H1 (cell line): ENCODE measurements at places on chromosomes 5 and 9. TPM values are rescaled to one million over a fixed set of nuclear protein-coding genes. Genes with fewer than 3 reads are reported as not detected.

The ZBTB43 gene
- total RNA-seq = 16.7 and 18.7 TPM in 2 replicates

- no peak for DNase-seq
Observed at GRCh38 chr5:52876456-52876855, 88.7 kb downstream of the ITGA1 start.

GRCh38 chr5:138527170-138527569, 15.9 kb downstream of the ETF1 start:
- no peak for DNase-seq

DNA sequence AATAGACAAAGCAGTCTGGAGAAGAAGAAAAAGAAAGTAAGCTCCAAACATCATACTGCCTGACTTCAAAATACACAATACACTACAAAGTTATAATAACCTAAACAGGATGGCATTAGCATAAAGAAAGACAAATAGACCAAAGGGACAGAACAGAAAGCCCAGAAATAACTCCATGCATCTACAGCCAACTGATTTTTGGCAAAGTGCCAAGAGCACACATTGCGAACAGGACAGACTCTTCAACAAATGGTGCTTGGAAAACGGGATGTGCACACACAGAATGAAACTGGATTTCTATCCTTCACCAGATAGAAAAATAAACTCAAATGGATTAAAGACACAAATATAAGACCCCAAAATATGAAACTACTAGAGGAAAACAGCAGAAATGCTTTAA, 66.6 kb upstream of the SPATA31E1 start:
- no peak for DNase-seq

GRCh38 chr5:76422742-76423141, 19.7 kb downstream of the IQGAP2 start:
- no peak for DNase-seq

The PHF24 gene
- total RNA-seq = 0.35 and 1.0 TPM in 2 replicates

GRCh38 chr9:35540315-35540714, 50.4 kb downstream of the RUSC2 start:
- no peak for DNase-seq

- DNase-seq = no peak
Observed at GRCh38 chr9:20373263-20373662, 249.0 kb downstream of the MLLT3 start.

- DNase-seq = no peak
Observed at GRCh38 chr5:78280261-78280660, 14.2 kb downstream of the AP3B1 start.

DNA sequence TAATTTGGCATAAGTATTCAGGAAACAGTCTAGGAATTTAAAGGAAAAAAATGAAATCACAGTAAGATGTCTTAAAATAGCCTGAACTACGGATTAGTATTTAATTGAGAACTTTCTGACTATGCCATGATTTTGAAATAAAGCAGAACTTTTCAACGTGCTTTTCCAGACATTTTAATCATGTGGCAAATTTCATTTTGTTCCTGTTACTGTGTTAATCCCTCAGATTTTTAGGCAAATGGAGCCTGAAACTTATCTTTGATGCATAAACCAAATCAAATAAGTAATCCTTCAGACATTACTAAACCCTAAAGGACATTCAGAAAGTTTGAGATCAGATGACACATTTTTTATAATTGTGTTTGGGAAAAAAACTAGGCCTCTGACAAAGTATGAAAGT, 75.7 kb downstream of the FBN2 start:
- DNase-seq = no peak

- no peak for DNase-seq
Observed at GRCh38 chr9:98986866-98987651, 43.4 kb downstream of the COL15A1 start.

- no peak for DNase-seq
Observed at GRCh38 chr5:175819090-175819425, 52.3 kb upstream of the CPLX2 start.

DNA sequence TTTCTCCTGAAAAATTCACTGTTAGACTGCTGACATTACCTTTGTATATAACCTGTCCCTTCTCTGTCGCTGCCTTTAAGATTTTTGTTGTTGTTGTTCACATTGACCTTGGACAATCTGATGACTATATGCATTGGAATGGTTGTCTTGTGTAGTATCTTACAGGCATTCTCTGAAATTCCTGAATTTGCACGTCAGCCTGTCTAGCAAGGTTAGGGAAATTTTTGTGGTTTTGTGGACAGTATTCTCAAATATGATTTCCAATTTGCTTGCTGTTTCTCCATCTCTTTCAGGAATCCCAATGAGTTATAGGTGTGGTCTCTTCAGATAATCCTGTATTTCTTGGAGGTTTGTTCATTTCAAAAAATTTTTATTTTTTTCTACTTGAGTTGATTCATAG, 140.8 kb downstream of the PRR16 start:
- no peak for DNase-seq

DNA sequence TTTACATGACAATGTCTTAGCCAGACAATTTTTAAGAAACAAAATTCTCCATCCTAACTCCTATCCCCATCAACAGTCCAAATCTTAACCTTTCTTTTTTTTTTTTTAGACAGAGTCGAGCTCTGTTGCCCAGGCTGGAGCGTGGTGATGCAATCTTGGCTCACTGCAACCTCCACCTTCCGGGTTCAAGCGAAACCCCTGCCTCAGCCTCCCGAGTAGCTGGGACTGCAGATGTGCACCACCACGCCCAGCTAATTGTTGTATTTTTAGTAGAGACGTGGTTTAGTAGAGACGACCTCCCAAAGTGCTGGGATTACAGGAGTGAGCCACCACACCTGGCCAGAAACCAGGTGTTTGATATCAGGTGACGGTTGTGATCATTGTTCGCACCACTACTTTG, 10.2 kb downstream of the ABL1 start:
- DNase-seq = no peak
